Stimulated activated CD8-positive, alpha-beta memory T cell treated with anti-CD3 and anti-CD28 coated beads, Interleukin-4, amount 100 ng/mL, for 48 hours (primary cell): ENCODE measurements at places on chromosomes 2 and 18.
A peak's percentile ranks its signal among the peaks of the same experiment; 100 is the strongest.

GRCh38 chr2:65397122-65397521, 35.3 kb downstream of the SPRED2 start:
- peak; percentile 50 for DNase-seq

DNA sequence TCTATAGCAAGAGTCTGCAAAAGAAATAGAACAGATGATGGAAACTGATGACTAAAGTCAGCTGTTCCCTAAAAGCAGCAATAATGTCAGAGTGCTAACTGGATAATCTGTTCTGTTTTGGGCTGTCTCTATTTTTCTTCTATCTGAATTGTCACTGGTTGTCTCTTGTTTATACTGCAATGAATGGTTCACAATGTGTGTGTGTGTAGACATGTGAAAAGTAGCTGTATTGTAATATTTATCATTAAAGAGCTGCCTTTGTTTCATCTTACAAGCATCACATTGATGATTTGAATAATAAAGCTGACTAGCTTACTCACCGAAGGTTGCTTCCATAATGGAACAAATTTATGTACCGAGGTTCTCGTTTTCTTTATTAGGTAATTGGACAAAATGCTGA, 456.0 kb upstream of the ZEB2 start:
- no peak for DNase-seq

DNA sequence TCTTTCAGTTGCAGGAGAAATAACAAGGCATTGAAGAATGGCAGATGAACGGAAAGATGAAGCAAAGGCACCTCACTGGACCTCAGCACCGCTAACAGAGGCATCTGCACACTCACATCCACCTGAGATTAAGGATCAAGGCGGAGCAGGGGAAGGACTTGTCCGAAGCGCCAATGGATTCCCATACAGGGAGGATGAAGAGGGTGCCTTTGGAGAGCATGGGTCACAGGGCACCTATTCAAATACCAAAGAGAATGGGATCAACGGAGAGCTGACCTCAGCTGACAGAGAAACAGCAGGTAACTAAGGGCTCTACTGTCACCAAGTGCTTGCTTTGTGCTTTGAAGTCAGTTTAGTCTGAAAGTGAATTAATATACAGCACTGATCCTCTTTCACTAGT, 118.5 kb upstream of the UNC80 start:
- no peak for DNase-seq

- no peak for DNase-seq
Observed at GRCh38 chr2:3285901-3286645, 91.5 kb downstream of the EIPR1 start.

DNA sequence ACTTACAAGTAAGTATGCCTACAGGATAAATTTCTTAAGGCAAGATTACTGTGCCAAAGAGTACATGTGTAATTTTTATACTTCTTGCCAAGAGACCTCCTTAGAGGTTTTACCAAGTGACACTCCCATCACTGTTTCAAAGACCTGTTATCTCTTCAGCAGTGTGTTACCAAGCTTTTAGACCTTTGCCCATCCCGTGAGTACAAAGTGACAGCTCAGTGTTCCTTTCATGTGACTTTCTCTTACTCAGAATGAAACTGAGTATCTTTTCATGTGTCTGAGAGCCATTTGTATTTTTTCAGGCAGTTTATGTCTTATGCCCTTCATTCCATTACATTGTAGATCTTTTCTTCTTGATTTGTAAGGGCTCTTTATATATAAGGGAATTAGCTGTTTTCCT, 287.5 kb upstream of the SALL3 start:
- DNase-seq, result no peak

GRCh38 chr2:65129286-65129825, 550 bp downstream of the RAB1A start:
- peak; percentile 52 for DNase-seq

DNA sequence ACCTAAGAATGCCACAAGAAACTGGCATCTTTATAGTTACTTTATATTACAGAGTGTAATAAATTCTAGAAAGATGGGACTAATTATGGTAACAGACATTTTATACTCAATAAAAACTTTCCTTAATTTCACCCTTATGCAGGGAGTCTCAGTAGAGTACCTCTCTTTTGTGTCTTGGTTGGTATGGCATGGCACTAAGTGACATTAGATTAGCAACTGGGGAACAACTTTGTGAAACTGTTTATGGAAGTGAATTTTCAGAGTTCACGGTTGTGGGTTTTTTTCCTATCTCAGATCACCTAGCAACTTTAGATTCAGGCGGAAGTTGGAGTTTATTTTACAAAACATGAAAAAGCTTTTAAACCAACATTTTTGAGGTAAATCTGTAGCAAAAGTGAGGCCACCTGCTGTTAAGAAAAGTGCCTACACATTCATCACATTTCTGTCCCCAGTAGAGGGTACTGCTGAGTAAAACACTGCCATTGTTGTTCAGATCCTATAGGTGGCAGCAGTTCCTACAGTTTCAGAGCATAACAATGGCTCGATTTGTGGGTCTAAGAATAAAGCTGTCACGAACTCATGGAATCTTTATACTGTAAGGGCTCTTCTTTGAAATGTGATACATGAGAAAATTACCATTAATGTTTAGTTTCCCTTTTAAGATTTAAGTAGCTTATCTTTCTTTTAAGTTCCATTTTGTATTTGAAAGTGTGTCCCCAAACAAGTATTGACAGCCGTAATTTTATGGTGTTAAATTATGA, 117.6 kb downstream of the CAMKMT start:
- DNase-seq, result peak; percentile 24

DNA sequence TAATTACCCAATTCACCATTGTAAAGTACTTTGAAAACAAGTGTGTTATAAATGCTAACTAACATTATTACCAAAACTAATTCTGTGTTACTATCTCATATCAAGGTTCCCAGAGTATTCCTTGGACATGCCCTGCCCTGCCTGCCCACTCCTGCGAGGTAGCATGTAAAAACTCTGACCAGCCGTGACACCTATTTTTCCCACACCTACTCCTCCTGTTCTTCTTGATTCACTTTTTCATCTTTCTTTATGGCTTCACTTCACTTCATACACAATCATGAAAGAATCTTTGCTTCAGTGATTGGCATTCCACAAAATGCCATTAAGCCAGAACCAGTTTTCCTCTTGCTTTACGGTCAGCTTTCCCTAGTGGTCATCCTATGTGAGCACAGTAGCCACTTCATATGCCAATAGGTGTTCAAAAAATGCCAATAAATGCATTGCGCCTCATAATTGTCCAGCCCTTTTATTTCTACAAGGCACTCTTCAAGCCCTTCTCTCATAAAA, 42.6 kb upstream of the SETBP1 start:
- no peak for DNase-seq

DNA sequence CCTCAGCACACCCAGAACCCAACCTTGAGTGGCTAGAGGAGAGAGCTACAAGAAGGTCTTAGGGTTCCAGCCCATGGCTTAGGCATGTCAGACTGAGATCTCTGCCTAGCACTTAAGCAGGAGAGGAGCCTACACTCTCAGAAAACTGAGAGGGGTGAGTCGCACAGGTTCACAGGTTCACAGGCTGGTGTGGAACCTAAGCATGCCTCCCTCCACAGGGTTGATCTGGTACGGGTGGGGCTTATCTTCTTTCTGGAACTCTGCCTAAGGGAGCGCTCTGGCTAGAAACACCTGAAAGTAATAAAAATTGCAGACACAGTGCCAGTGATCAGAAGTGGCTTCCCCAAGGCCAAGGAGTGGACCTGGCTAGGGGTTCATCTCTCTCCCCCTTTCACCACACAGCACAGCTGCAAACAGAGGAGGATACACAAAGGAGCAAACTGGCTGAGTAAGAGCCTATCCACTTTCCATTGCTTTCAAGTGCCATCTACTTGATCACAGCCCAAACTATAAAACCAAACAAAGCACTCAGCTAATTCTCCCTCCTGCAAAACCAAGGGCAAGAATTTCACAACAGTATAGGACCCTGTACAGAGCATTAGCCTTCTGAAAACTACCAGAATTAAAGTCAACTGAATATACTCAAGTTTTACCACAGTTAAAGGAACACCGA, 481.9 kb upstream of the SETBP1 start:
- no peak for DNase-seq

GRCh38 chr2:88855620-88856408, 164.3 kb downstream of the RPIA start:
- no peak for DNase-seq

GRCh38 chr2:23492921-23493320, 107.9 kb downstream of the KLHL29 start:
- DNase-seq, result no peak

DNA sequence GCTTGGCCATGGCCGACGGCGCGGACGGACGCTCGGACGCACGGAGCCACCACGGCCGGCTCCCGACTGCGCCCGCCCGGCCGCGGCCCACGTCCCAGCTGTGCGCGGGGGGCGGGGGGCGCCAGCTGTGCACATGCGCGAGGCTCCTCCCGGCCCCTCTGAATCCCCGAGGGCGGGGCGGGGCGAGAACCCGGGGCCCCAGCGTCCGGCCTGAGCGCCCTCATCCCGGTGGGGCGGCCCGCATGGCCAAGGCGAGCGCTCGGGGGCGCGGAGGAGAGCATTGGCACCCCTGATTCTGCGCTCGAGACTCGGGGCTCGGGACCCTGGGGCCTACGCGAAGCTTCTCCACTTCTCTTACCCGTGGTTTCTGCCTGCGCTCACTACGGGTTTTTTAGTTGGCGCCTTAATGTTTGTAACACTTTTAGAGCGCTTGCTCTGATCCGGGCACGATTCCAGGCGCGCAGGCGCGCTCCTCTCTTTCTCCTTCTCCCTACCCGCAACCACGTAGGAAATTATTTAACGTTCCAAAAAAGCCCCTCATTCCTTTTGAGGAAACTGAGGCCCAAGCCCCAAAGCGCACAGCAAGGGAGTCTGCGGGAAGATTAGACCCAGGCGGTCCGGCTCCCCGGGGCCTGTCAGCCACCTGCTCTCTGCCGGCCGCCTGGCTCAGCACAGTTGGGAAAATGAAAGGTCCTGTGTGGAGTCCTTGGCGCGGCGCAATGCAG, at the start of gene PXDN:
PXDN (minus strand) TSS at position 70 of the 725 bp plus-strand sequence; CDS start at position 10, 60 bp downstream.
- no peak for DNase-seq

DNA sequence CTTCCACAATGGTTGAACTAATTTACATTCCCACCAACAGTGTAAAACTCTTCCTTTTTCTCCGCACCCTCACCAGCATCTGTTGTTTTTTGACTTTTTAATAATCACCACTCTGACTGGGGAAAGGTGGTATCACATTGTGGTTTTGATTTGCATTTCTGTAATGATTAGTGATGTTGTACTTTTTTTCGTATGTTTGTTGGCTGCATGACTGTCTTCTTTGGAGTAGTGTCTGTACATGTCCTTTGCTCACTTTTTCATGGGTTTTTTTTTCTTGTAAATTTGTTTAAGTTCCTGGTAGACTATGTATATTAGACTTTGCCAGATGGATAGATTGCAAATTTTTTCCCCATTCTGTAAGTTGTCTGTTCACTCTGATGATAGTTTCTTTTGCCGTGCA, 574.8 kb downstream of the KCNJ3 start:
- DNase-seq, result no peak

GRCh38 chr2:74530239-74531187, 780 bp downstream of the HTRA2 start:
- DNase-seq, result peak; percentile 65

- peak; percentile 64 for DNase-seq
Observed at GRCh38 chr2:239339726-239340601, 60.9 kb downstream of the HDAC4 start.

DNA sequence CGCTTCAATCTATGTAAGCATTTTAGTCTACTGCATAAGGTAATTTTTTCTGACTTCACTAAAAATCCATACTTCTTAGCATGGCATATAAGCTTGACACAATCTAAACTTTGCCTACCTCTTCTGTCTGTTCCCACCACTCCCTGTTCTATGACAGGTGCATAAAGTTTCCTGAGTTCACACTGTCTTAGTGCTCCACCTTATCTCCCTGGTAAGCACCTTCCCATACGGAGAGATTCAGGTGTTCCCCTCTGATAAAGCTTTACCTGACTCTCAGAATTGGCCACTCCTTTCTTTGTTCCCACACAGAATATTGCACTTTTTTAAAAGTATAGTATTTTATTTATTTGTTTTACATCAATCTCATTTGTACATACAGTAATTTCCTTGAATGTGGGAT, 16.8 kb upstream of the ITGA4 start:
- DNase-seq, result no peak

- no peak for DNase-seq
Observed at GRCh38 chr18:79693561-79694205, 14.1 kb downstream of the CTDP1 start.

GRCh38 chr2:30807249-30807648, at the start of gene CAPN13:
Gene CAPN13, minus strand, starts transcription at chr2:30807446. Its CDS starts 20,121 bp downstream, at chr2:30787325.
- DNase-seq, result no peak

GRCh38 chr2:98240786-98241398, 105.4 kb upstream of the CNGA3 start:
- DNase-seq, result no peak

GRCh38 chr2:122755281-122755780, 999.9 kb downstream of the TSN start:
- DNase-seq, result no peak

- no peak for DNase-seq
Observed at GRCh38 chr2:72757177-72757775, 68.6 kb downstream of the EXOC6B start.

GRCh38 chr2:48461721-48462120, 68.2 kb upstream of the STON1 start:
- no peak for DNase-seq
